PC-3 (cell line): ENCODE measurements at places on chromosomes 3 and 15. TPM values are rescaled to one million over a fixed set of nuclear protein-coding genes. Genes with fewer than 3 reads are reported as not detected.

- H3K27ac ChIP-seq, result no peak overlapping the region
- peaks cover 28% of the 10 kb centered on the region for H3K4me1 ChIP-seq
- no peaks in the 10 kb centered on the region for H3K27me3 ChIP-seq
- DNase-seq, result no peak
- H3K36me3 ChIP-seq, result no peaks in the 10 kb centered on the region
Observed at GRCh38 chr15:75178171-75178937, 23.3 kb upstream of the C15orf39 start.

GRCh38 chr3:188782613-188783124, 389.1 kb upstream of the TPRG1 start:
- H3K27ac ChIP-seq, result no peak overlapping the region
- DNase-seq, result no peak
- no peak overlapping the region for H3K4me3 ChIP-seq
- no peaks in the 10 kb centered on the region for H3K27me3 ChIP-seq
- H3K4me1 ChIP-seq, result no peaks in the 10 kb centered on the region
- H3K36me3 ChIP-seq, result no peaks in the 10 kb centered on the region

GRCh38 chr3:37956723-37957538, 33.7 kb upstream of the VILL start:
- H3K27me3 ChIP-seq, result no peaks in the 10 kb centered on the region
- no peak overlapping the region for H3K4me3 ChIP-seq
- no peak overlapping the region for H3K27ac ChIP-seq
- no peaks in the 10 kb centered on the region for H3K4me1 ChIP-seq

DNA sequence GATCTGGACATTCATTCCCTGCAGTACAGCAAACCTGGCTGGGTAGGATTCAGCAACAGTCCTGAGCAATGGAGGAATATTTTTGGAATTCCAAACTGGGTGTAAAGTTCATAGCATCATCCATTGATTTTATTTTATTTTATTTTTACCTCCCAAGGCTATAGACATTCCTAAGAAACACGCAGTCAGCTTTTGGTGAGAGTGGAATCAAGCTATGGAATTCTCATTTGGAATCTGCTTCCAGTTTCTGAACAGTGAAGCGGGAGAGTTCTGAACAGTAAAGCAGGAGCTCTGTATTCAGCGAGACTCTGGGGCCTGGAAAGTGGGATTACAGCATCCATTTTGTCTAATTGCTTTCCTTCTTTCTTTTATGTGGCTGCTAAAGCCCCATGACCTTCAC, 1.4 kb upstream of the PDZRN3 start:
- no peak overlapping the region for H3K27ac ChIP-seq
- H3K36me3 ChIP-seq, result no peaks in the 10 kb centered on the region
- 0 out of 2 replicates have a peak, but pooled peaks cover 14% of the 10 kb centered on the region for H3K27me3 ChIP-seq
- no peak for DNase-seq
- H3K4me1 ChIP-seq, result no peaks in the 10 kb centered on the region
- H3K4me3 ChIP-seq, result no peak overlapping the region

Gene ARHGAP31
- 7.5 and 7.8 TPM in 2 replicates for total RNA-seq

Gene VPS18
- total RNA-seq, result 37.6 and 39.5 TPM in 2 replicates

Gene RBP2
- not detected in 2 replicates for total RNA-seq

Gene ACKR2
- total RNA-seq, result 1.3 and 3.9 TPM in 2 replicates

Gene GLCE
- 11.1 and 15.4 TPM in 2 replicates for total RNA-seq

Gene GCSAM
- not detected in 2 replicates for total RNA-seq

Gene PLS1
- total RNA-seq, result 18.7 and 20.1 TPM in 2 replicates

Gene VEPH1
- 11.5 and 27.3 TPM in 2 replicates for total RNA-seq
